OCI-LY7 (cell line): ENCODE measurements at places on chromosomes 3 and 15.

DNA sequence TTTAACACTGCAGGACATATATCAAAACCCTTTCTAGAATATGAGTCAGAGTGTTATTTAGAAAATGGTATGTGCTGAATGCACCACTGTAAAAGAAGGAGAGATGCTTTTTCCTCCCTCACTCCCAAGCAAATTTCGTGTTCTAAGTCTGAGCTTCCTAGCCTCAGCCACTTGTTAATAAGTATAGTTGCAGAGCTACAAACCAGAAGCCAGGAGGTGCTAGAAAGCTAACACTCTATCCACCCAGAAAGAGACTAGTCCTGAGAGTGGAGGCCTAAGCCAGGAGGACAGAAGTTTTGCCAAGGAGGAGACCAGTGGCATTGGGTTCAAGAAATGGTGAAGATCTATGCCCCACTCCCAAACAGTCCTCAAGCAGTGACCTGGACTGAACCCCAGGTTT is 40.5 kb upstream of the GYG1 start:
- DNase-seq: peak; percentile 28

DNA sequence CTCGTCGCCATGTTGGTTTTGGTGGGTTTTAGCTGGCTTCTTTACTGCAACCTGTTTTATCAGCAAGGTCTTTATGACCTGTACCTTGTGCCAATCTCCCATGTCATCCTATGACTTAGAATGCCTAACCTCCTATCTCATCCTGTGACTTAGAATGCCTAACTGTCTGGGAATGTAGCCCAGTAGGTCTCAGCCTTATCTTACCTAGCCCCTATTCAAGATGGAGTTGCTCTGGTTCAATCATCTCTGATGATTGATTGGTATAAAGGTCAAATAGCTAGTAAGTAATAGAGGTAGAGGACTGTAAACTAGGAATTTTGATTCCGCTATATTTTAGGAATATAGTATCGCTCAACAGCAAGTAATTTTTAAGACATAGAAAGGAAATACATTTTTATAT is 1.3 kb upstream of the ACKR2 start:
- no peak for DNase-seq

- no peak for DNase-seq
These were observed 7.3 kb upstream of the UBE3A start for GRCh38 chr15:25446076-25446475.

DNA sequence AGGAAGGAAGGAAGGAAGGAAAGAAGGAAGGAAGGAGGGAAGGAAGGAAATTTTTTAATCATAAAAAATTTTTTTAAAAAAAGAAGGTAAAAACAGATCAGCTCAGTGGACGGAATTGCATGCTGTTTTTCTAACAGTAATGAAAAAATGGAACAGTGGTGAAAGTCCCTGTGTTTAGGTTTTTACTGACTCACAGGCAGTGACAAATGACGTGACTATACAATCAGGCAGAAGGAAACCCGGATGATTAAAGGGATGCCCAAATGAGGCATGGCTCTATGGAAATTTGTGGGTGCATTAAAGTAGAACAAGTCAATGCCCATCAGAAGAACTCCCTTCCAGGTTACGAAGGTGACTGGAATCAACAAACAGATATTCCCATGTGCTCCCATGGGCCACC is 135.0 kb downstream of the IMPG2 start:
- DNase-seq: no peak

- no peak for DNase-seq
These were observed 77.2 kb upstream of the FGF12 start for GRCh38 chr3:192804502-192804901.
